ENCODE measurements at places on chromosomes 4 and X. TPM values are rescaled to one million over a fixed set of nuclear protein-coding genes. Genes with fewer than 3 reads are reported as not detected.

Gene TCEAL6
- polyA plus RNA-seq = not detected

DNA sequence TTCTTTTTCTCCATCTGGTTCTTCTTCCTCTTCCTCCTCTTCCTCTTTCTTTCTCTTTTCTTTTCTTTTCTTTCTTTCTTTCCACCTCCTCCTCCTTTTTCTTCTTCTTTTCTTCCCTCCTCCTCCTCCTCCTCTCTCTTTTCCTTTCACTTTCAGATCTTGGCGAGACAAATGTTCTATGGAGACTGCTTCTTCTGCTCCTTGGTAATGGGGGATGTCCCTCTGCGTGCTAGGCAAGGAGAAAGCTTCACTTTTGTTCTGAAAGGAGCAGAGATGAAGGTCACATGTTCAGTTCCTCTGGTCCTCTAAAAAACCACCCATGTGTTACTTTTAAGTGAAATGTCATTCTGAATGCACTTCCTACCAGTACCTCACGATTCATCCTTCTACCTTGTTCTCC lies 33.2 kb downstream of the NBDY start:
- DNase-seq = no peak
- peak overlapping the region; percentile 73 for H3K27ac ChIP-seq
- H3K36me3 ChIP-seq = peaks cover 6% of the 10 kb centered on the region
- no peak overlapping the region for H3K4me3 ChIP-seq
- no peaks in the 10 kb centered on the region for H3K27me3 ChIP-seq
- peaks cover 54% of the 10 kb centered on the region for H3K4me1 ChIP-seq

DNA sequence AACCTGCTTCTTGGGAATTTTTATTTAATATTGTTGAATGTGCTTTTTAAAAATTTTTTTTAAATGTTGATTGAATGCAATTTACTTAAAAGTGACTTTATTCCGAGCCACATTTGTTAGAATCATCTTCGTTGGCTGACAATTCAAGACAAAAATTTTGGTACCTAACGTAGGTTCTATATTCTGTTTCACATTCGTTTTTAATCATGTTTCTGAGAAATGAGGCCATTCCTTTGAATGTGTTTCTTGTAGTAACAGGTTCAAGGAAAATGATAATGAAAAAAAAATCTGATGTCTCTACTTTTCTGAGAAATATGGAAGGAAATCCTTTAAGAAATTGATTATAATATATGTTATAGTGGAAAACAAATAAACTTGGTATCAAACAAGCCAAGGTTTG lies 92.3 kb upstream of the DCLK2 start:
- no peak for DNase-seq
- H3K27ac ChIP-seq = no peak overlapping the region
- no peaks in the 10 kb centered on the region for H3K27me3 ChIP-seq
- no peak overlapping the region for H3K4me3 ChIP-seq
- H3K4me1 ChIP-seq = peaks cover 14% of the 10 kb centered on the region

DNA sequence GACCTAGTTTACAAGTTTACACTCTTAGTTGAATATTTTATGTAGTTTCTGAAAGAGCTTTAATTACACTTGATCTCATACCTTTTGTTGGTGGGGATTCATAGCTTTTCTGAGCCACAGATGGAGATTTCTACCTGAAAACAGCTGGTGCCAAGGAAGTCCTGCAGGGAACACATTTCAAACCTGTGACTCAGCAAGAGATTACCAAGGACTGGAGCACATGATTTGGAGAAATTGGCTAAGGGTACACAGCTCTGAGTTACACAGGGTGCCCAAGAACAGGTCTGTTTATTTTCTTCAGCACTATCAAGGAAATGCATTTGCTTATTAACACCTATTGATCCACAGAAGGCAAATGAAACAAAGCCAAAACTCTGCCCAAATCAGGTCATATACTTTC lies 691.5 kb downstream of the KCTD8 start:
- H3K36me3 ChIP-seq = no peaks in the 10 kb centered on the region
- no peak for DNase-seq
- no peaks in the 10 kb centered on the region for H3K4me1 ChIP-seq
- H3K4me3 ChIP-seq = no peak overlapping the region
- H3K27me3 ChIP-seq = no peaks in the 10 kb centered on the region

DNA sequence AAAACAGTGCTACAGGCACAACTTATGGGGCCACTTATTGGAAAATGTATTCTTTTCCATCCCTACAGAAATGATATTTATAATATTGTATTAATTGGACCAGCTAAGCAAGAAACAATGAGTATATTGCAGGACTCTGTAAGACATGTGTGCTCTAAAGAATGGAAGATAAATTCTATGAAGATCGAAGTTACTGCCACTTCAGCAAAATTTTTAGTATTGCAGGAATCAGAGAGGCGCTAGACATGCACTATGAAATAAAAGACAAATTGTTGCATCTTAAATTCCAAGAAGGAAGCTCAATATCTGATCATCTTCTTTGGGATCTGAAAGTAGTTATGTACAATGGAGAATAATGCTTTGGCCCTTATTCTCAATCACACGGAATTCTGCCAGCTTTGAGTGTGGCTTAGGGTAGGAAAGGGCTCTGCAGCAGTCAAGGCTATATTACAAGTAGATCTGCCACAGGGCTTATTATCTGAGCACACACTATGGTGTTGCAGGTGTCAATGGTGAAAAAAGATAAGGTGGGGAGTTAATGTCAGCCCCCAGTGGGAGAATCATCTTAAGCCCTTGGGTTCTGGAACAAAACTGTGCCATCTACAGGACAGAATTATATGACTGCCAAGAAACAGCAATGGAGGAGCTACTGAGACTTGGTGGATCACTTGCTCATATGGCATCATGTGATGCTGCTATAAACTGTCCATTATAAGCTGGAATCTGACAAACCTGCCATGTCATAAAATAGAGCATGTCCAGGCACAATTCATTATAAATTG lies 334.0 kb upstream of the NDST3 start:
- no peaks in the 10 kb centered on the region for H3K4me1 ChIP-seq
- no peak overlapping the region for H3K4me3 ChIP-seq
- no peak overlapping the region for H3K27ac ChIP-seq
- no peaks in the 10 kb centered on the region for H3K36me3 ChIP-seq
- H3K27me3 ChIP-seq = no peaks in the 10 kb centered on the region

Gene SHISA3
- 0.87 TPM for polyA plus RNA-seq

- no peaks in the 10 kb centered on the region for H3K27me3 ChIP-seq
- no peak overlapping the region for H3K4me3 ChIP-seq
- DNase-seq = peak; percentile 51
These were observed 820.8 kb upstream of the GRIA3 start for GRCh38 chrX:122363112-122363795.

Gene XAGE1A
- 0.46 TPM for polyA plus RNA-seq

All from spleen (tissue), 13 donors.